D341Med (cell line): ENCODE measurements at places on chromosomes 4 and X.

DNA sequence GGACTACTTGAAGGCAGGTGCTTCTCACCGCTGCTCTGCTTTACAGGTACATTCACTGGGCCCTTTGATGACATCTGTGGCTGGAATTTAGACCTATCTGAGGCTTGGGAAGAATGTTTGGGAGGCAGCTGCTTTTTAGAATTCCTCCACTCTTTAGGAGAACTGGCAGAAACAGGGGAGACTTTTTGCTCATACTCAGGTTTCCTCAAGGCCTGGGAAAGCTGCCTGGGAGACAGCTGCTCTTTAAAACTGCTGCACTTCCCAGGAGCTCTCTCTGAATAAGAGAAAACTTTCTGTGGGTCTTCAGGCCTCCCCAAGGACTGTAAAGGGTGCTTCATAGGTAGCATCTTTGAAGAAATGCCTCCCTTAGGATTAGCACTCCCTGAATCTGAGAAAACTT, 14.3 kb downstream of the CT47C1 start:
- no peak for DNase-seq

DNA sequence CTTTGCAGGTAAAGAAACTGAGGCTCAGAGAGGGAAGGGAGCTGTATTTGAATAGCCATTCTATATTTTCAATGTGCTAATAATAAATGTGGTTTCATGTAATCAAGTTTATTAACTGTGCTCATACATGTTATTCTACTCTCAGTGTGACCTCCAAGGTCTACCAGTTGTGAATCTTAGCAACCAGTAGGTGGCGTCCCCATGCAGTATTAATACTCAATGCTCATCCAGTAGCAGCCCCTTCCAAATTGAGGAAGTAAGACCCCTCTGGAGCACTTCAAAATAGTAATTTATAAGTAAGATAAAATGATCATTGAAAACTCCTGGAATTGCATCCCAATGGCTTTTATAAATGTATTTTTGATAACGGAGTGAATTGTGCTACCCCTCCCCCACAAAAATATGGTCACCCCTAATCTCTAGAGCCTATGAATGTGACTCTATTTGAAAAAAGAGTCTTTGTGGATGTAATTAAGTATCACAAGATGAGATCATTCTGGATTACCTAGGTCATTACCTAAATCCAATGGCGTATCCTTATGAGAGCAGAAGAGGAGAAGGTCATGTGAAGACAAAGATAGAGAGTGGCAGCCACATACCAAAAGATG, 20.4 kb upstream of the SEPSECS start:
- peak; percentile 62 for DNase-seq

DNA sequence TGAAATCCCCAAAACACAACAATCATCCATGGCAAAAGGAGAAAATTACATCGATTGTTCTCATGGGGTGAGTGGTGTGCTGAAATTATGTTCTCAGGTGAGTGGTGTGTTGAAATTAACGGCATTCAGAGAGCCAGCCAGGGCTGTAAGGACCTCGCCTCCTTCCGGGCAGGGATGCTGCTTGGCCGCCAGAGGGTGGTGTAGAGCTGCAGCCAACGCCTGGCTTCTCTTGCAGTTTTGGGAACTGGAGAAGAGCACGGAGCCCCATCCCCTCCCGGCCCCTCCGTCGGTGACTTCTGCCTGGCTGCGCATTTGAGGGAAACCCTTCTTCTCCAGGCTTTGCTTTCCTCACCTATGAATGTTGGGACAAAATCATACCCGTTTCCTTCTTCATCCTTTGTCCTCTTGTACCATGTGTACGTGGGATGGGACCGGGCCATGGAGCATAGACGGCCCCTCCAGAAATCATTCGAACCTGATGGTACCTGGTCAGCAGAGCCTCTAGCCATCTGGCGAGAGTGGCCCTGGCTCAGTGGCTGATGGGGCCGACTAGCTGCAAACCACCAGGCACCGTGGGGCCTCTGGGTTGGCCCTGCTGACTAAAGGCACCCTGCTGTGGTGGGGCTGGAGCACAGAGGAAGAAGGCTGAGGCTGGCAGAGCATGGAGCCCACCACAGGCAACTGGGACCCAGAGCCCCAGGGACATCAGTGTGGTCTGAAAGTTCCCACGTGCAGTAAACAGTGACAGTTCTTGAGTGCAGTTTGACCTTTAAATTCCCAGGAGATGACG, 28.4 kb downstream of the TRMT44 start:
- peak; percentile 89 for DNase-seq

- no peak for DNase-seq
Observed at GRCh38 chr4:175034007-175034406, 115.8 kb downstream of the ADAM29 start.

DNA sequence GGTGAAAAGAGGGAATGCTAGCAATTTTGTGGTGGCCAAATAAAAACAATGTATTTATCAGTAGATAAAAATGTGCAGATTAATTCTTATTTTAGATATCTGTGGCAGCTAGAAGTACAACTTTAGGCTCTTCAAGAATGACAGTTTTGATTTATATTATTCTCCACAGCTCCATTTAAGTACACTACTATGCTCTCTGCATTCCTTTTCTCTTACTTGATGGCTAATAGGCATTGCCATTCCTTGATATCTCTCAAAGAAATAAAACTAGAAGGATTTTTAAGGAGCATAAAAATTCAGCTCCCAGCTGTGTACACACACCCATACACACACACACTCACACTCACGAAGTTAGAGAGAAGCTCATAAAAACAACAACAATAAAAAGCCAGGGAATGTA, 59.4 kb upstream of the H2AZ1 start:
- no peak for DNase-seq

DNA sequence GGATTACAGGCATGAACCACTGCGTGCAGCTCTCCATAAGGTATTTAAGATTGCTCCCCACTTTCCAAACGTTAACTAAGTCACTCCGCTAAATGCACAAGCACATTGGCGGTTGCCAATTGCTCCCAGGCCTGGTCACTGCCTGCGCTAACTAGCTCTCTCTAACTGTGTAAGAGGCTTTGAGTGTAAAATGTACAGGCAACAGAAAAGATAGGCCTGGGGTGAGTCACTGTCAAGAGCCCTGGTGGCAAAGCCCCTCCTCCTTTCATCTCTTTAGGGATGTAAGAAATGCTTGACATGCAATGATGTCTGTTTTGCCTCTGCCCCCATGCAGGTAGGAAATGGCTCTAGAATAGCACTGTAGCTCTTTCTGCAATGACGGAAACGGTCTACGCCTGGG, 329.7 kb upstream of the GATB start:
- no peak for DNase-seq

GRCh38 chrX:26952213-26952612, 510.9 kb downstream of the PPP4R3C start:
- DNase-seq = no peak
